ENCODE measurements at places on chromosomes 12 and 14. TPM values are rescaled to one million over a fixed set of nuclear protein-coding genes. Genes with fewer than 3 reads are reported as not detected.

Gene SIX1
- 1.2 TPM for total RNA-seq

Gene OLR1
- 2.7 TPM for total RNA-seq

Gene TAS2R42
- not detected for total RNA-seq

Gene TOMM20L
- not detected for total RNA-seq

Gene CLEC1A
- 0.98 TPM for total RNA-seq

Gene GSC
- total RNA-seq, result not detected

Gene KCNH5
- total RNA-seq, result 20.9 TPM

Gene SP7
- not detected for total RNA-seq

Gene OVCH1
- total RNA-seq, result 0.25 TPM

Gene STON2
- 27.3 TPM for total RNA-seq

Gene SYT1
- total RNA-seq, result 152 TPM

Gene GLT8D2
- 9.6 TPM for total RNA-seq

Gene MEG3
- 91.7 TPM for total RNA-seq

Gene SDR9C7
- total RNA-seq, result 0.25 TPM

Gene CISTR
- total RNA-seq, result not detected

Gene TAS2R50
- total RNA-seq, result 6.6 TPM

Gene KRT73
- not detected for total RNA-seq

Gene ACVRL1
- total RNA-seq, result 7.9 TPM

Gene MGP
- 12.0 TPM for total RNA-seq
